Activated CD4-positive, alpha-beta T cell treated with anti-CD3 and anti-CD28 coated beads, Interleukin-2, amount 50 U/mL, for 24 hours (primary cell): ENCODE measurements at places on chromosomes 3 and 15.

- no peak for DNase-seq
These were observed 2.5 kb upstream of the HTR3C start for GRCh38 chr3:184050217-184050847.

- DNase-seq, result no peak
These were observed 3.3 kb downstream of the ADAM10 start for GRCh38 chr15:58746174-58746573.

DNA sequence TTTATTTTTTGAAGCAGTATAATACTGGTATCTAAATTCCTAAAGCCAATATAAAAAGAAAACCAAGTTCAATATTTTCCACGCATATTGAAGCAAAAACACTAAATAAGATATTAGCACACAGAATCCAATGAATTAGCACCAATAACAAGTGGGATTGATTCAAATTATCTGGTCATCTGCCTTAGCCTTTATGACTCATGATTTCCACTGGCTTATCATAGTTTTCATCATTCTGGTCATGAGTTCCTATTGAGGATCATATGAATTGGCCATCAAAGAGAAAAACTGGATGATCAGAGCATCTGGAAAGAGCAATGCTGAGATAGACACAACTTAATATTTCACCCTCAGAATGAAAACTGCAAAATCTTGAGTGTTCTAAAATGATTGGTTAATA lies 809.9 kb downstream of the MCTP2 start:
- no peak for DNase-seq

DNA sequence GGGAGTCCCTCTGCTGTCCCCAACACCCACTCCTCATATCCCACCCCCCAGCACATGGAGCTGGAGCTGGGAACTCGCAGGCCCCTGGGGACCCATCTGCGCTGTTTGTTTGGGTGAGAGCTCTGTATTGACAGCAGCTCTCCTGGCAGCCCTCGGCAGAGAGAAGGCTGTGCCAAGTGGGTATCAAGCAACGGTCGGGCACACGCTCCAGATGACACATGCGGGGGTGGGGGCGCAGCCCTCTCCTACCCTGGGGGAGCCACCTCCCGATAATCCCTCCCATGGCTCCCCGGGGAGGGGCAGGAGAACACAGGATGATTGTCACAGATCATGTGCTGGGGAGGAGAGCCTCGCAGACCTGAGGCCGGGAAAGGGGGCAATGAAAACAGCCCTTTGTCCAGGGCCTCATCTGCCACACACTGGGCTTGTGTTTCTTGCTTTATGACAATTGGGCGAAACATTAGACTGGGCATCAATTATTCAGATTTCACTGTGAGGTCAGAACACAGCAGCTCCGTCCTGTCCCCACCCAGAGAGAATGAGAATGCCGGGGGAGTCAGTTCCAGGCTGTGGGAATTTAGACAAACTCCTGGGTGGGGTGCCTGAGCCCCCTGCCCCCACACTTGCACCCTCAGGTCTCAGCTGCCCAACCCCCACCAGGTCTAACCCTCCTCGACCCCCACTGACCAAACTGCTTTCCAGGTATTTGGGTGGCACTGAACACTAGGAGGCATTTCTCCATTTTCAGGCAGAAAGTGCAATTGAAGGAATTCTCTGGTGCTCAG lies 46.4 kb upstream of the KLF13 start:
- no peak for DNase-seq

- DNase-seq, result no peak
These were observed 2.0 kb downstream of the SMC4 start for GRCh38 chr3:160401291-160402095.

DNA sequence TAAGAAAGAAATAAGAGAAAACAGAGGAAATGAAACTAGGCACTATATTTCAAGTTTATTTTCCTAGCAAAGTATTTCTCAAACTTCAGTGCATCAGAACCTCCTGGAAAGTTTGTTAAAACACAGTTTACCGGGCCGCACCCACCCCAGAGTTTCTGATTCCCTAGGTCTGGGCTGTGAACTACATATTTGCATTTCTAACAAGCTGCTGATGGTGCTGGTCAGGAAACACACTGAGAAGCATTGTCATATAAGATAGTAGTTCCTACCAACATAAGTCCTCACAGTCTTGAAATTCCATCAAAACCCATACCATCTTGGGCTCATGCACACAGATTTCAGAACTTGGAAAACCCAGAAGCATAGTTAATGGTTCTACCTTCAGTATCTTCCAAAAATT lies 8.3 kb downstream of the SLC9A9 start:
- DNase-seq, result no peak

GRCh38 chr3:166114448-166114847 lies 277.2 kb upstream of the BCHE start:
- DNase-seq, result no peak

DNA sequence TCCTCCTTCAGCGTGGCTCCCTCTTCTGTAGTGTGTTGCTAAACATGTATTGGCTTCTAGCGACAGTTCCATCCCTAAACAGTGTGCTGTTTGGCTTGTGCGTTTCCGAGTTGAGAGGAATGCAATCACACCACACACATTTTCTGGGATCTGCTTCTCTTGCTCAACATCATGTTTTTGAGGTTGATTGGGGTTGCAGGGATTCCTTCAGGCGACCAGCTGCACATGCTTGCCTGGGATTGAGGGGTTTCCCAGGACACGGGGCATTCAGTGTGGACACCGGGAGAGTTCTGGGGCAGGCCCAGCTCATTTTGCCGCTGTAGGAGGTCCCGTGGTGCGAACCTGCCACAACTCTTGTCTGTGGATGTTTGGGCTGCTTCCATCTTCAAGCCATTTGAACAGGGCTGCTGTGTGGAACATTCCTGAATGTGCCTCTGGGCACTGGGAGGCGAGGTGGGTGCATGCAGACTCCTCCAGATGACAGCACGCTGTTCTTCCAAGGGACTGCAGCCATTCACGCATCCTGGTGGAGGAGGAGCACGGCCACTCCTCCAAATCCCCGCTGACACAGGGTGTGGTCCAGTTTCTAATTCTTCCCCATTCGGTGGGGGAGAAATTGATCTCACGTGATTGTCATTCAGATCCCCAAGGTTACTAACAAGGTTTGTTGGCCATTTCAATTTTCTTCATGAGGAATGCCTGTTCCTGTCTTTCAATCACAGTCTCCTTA lies 82.8 kb downstream of the PLXNA1 start:
- DNase-seq, result no peak

DNA sequence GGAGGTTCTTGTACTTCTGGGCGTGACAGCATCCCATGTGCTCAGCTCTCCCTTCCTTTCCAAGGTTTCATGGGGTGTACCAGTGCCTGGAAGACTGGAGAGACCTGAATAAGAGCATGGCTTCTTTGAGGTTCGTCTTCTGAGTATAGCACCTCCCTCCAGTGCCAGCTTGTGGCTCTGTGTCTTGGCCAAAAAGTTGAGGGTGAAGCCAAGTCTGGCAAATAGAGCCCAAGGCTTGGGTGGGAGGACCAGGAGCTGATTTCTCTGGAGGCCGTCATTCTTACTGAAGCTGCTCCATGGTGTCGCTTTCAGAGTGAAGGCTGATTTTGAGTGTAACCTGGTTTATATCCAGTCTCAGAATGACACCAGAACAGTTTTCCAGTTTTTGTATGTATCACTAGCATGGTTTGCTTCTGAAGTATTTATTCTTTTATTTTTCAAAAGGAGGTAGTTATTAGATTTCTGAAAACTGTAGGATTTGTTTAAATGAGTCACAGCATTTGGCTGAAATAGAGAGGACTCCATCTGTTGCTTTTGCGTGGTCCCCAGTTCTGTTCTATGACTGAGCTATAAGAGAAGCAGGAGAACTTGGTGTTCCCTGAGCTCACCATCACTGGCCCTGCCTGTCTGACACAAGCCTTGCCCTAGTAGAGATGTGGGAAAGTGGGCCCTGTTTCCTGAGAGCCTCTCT lies 47.2 kb downstream of the BSN start:
- no peak for DNase-seq

GRCh38 chr3:182895513-182896112 lies 84.7 kb downstream of the DCUN1D1 start:
- no peak for DNase-seq

DNA sequence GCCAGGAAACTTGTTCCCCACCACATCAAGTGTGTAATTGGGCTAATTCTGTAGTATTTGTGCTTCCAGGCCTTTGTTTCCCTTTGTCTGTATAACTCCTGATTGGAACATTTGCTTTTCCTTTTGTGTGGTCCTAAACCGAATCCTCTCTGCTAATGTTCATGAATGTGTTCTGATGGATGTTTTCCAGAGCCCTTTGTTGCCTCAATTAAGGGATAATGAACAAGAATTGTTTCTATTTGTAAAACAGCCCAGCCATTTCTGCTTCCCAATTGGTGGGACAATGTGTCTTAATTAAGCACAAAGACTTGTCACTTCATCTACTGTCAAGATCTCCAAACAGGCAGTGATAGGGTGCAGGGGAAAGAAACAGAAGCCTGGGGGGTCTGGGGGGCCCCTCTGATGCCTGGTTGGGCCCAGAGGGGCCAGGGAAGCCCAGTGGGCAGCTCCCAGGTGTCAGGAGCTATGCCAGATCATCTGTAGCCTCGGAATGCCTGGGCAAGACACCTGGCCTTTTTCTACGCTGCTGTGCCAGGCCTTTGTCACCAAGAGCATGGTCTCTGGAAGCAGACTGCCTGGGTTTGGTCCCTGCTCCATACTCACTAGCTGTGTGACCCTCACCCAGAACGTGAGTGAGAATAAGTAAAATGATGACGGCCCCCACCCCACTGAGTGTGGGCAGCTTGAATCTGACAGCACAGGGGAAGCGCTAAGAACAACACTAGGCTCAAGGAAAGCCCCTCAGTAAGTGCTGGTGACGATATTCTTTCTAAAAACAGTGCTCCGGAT lies 116.6 kb upstream of the PRR20G start:
- DNase-seq, result no peak

DNA sequence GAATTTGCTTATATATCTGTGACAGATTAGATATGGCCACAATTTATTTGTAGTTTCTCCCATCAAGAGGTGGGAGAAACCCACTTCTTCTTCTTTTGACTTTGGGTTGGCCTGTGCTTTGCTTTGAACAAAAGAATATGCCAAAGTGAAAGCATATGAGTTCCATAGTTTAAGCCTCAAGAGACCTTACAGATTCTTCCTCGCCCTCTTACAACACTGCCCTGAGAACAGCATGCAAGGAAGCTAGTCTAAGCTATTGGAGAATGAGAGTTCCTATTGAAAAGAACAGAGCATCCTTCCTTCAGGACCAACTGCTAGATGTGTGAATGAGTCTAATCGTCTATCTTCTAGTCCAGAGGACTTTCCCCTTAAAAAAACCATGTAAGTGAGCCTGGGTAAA lies 394.8 kb downstream of the TUSC7 start:
- no peak for DNase-seq

DNA sequence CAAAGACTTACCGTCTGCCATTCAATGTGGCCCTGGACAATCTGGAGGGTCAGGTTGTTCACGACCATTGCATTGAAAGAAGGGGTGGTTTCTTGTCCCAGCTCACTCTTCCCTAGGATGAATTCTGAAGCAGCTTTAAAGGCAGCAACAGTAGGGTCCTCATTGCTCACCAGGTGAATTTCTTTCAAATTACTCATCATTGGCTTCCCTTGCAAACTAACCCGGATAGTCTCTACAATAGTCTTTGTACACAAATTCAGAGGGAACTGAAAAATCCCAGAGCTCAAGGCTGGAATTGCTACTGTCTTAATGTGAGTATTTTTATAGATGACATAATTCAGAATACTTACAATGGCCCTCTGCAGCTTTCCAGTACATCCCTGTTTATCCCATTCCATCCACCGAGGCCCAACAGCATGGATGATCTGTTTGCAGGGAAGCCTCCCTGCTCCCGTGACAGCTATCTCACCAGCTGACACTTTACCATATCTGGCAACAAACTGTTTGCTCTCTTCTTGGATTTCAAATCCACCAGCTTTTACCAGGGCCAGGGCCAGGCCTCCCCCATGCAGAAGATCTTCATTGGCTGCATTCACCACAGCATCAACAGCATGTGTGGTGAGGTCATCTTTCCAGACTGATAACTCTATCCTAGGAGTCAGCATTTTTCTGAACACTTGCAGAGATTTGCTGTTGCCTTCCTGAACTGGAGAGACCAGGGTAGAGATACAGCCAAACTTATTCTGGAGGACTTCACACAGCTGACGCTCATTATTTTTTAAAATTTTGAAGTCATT lies 8.6 kb downstream of the PARP9 start:
- DNase-seq, result no peak

- no peak for DNase-seq
These were observed at the start of gene MITF for GRCh38 chr3:69739204-69740102. Gene MITF (plus strand): TSS chr3:69739464. CDS start chr3:69739598, 134 bp downstream.

- no peak for DNase-seq
These were observed 524.2 kb upstream of the LMCD1 start for GRCh38 chr3:7977245-7978086.

DNA sequence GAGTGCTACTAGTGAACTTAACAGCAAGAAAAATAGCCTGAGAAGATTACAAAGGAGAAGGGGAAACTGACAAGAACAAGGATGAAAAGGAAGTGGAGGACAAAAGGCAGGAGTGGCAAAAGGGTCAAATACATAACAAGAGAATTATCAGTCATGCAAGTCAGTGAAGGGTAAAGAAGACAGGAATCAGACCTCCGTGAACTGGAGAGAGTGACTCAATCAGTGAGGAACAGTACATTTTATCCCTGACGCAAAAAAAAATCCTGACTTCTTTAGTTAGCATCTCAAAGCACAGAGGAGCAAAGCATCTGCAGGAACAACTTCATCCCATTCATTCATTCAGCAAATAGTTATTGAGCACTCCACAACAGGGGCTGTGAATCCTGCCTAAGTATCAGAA lies 97.8 kb downstream of the SST start:
- no peak for DNase-seq

- DNase-seq, result no peak
These were observed 58.6 kb upstream of the SLC12A8 start for GRCh38 chr3:125271127-125271526.

- DNase-seq, result no peak
These were observed 3.6 kb upstream of the PLA1A start for GRCh38 chr3:119594066-119594465.

DNA sequence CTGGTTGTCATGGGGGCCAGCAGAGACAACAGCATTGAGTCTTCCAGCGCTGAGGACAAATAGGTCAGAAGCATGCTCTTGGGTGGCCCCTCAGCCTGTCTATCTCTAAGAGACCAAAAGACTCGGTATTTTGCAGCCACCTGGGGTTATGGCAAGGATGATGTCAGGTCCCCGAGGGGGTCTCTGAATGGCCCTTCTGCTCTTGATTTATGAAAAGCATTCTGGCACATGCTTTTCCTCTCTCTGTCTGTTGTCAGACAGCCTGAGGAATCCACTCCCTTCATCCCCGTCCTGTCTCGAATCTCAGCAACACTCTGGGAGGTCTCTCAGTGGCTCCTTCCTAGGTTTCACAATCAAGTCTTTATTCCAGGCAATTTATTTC lies 156.6 kb upstream of the RGMA start:
- DNase-seq, result no peak

DNA sequence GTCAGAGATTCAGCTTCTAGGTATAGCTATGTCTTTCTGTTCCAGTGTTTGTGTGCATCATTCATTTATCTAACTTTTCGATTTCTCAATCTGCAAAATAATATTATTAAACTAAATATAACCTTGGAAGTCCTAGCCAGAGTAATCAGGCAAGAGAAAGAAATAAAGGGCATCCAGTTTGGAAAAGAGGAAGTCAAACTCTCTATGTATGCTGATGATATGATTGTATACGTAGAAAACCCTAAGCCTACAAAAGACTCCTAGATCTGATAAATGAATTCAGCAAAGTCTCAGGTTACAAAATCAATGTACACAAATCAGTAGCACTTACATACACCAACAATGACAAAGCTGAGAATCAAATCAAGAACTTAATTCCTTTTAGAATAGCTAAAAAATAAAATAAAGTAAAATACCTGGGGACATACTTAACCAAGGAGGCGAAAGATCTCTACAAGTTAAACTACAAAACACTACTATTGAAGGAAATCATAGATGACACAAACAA lies 718.2 kb downstream of the NTRK3 start:
- no peak for DNase-seq
